ENCODE measurements at places on chromosomes 6 and 20.

DNA sequence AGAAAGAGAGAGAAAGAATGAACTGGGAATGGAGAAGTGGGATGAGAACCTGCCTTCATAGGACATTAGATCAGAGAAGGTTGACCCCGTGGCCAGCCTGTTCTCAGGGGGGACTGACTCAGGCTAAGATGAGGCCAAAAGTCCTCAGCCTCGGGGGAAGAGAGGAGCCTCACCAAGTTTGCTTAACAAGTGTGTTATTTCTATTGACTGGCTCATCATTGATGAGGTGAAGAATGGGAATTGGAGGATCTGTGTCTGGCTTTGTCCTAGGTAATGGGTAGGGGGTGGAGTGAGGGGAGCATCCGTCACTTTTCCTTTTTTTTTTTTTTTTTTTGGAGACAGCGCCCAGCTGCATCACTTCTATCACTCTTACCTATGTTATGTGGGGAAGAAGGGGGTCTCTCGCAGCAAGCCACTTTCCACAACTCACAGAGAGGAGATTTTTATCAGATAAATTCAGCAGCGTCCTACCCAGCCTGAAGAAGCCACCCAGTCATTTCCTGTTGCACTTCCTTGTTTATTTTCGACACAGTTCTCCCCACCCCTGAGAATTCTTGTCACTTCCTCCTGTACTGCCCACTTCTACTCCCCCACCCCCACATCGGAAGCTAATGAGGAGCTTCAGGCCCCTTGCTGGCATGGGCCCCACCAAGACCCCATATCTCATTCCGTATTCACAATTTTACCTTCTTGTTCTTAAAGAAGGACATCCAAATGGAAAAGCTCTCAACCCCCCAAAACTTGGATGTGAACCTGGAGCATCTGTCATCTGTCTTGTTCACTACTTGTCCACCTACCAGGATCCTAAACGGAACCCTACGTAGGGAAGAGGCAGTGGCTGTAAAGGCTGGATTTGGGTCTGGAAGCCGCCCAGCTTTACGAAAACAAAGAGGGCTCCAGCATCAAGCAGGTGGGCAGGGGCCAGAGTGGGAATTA lies 2.8 kb upstream of the RNASET2 start:
- no peak for DNase-seq

DNA sequence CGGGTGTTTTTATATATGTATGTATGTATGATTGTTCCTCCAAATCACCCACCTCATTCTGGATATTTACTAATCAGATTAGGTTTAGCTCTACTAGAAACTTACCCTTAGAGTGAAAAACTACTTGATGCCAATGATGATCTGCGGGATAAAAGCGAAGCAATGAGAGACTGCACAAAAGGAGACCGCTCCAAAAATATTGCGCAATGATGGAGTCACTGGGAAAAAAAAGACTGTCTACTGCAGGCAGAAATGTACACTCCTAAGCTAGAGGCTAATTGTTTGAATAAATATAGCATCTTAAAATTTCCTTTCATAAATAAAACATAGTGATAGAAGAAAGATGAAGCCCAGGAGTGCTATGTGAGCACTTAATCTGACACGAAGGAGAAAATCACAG lies 7.3 kb downstream of the RAB32 start:
- DNase-seq: no peak

GRCh38 chr20:22080985-22081384 lies 375.5 kb downstream of the PAX1 start:
- DNase-seq: no peak

DNA sequence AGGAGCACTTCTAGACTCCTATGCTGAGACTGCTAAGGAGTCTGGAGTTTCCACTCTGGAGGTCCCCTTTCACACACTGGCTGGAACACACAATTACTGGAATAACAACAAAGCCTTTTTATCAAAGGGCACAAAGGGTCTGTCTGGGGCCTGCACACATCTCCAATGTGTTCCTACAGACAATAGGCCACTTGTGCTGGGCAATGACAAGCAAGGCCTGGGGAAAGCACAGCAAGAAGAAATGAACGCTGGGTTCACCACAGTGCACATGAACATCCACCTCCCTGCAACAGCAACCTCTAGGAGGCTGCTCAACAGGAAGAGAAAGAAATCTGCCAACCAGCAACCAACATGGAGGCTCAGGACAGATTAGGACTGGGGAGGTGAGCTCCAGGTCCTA lies 43.9 kb downstream of the TRPC4AP start:
- no peak for DNase-seq

DNA sequence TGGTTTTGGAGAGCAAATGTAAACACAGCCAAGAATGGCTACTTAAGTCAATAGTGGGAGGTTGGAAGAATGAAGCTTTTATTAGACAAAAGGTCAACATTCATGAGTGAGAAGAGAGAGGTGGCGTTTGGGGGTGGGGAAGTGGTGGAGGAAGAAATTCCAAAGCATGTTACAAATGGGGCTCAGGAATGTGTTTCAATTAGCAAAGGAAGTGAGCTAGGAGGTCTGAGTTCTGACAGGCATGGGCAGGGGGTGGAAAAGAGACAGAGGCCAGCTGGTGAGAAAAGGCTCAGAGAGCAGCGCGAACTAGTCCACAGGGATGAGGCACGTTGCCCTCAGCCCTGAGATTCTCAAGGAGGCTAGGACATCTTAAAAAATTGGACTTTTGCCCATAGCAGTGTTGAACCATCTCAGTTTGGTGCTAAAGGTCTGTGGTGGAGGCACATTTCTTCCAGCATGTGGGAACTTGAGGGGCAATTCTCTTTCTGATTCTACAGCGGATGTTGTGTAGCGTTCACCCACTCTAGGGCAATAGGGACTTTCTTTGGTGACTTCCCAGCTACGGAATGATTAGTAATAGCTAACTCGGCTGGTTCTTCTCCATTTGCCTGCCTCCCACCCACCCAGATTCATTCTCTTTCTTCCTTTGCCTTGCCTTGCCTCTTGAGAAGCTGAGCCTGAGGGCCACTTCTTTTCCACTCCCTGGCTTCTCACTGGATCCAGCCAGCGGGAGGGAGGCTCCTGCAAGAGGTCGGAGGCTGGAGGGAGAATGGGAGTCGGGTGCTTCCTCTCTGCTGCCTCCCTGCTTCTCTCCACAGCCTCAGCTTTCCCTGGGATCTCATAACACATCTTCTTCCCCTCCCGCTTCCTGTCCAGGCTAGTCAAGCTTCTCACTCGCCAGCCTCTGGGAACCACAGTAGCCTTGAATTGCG lies 45.1 kb upstream of the NEDD9 start:
- no peak for DNase-seq

DNA sequence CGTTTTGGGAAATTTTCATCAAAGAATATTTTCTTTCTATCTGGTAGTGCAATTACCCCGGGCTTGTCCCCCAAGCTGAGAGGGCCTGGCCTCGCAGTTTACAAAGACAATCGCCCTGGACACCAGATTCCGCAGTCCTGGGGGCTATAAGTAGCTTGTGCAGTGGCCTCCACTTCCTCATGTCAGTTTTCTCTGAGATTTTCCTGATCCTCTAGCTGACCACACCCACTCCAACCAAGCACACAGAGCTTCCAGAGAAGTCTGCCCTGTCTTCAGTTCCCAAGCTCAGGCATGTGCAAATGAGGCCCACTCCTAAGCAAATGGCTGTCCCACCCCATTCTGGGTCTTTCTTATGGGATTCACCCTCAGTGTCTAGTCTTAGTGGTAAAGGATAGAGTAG lies 245.3 kb downstream of the MAFB start:
- no peak for DNase-seq

DNA sequence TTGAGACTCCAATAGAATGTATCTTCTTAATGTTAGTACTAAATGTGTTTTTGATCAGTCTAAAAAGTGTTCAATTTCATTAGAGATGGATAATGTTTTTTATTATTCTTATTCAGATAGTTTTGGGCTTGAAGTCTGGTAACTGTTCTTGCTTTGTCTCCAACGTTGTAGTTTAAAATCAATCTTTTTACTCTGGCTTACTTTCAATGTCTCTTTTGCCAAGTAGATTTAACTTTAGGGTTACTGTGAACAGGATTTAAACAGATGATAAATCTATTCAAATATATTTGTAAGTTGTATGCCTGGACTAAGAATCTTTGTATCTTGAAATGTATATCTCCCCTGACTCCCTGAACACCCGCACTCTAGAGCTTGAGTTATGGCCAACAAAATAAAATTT lies 51.1 kb downstream of the SGK1 start:
- DNase-seq: no peak
